ENCODE measurements at places on chromosomes 7 and 10.

DNA sequence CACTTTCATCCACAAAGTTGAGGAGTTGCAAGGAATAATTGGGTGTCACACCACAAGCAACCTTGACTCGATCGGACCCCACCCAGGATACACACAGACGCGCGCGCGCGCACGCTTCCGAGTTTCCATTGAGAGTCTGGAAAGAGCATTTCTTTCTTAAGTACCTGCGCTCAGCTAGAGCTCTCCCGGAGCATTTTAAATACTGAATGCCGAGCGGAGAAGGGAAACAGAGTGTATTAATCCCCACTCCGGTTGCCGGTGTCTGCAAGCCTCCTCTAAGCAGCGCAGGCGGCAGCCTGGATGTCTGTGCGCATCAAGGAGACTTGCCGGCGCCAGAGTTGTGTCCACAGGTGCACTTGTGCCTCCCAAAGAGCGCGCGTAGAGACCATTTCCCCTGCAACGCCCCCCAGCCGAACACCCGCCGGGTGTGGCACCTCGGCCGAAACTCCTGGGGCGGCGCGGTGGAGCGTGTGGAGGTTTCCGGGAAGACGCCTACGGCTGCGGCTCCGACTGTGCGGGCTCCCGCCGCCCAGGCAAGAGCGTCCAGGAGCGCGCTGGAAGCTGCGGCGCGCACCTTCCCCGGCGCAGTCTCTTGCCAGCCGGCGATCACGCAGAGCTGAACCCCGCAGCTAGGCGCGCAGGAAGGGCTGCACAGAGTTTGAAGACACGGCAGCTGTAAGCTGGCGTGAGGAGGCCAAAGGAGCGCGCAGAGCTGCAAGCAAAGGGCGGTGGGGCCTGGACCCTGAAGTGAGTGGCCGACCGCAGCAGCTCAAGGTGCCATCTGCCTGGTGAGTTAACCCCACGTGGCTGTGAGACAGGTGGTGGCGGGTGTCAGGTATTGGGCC, 1.1 kb upstream of the FEZF1 start:
- DNase-seq: no peak

GRCh38 chr10:34444223-34445183, 370.6 kb downstream of the PARD3 start:
- no peak for DNase-seq

- DNase-seq: peak; percentile 43
Observed at GRCh38 chr10:20858292-20859124, 38.6 kb downstream of the NEBL start.

- no peak for DNase-seq
Observed at GRCh38 chr10:10886861-10887531, 130.7 kb upstream of the CELF2 start.

- DNase-seq: no peak
Observed at GRCh38 chr7:5143106-5143505, 46.9 kb upstream of the WIPI2 start.

- no peak for DNase-seq
Observed at GRCh38 chr7:136392856-136393255, 415.7 kb upstream of the MTPN start.

- DNase-seq: no peak
Observed at GRCh38 chr10:63042256-63042655, 90.9 kb upstream of the NRBF2 start.

DNA sequence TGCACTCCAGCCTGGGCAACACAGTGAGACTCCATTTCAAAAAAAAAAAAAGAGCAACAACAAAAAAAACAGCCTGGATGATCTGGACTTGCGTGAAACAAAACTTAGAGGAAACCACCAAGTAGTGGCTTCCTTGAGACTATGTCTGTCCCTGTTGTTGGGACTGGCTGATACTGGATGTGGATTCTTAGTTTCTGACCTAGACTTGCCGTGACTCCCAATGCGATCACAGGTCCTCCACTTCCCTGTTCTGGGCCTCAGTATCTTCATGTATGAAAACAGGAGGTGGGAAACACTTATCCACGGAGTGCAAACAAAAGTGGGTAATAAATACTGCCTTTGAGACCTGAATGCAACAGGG, 125.7 kb downstream of the PRPF18 start:
- DNase-seq: no peak

DNA sequence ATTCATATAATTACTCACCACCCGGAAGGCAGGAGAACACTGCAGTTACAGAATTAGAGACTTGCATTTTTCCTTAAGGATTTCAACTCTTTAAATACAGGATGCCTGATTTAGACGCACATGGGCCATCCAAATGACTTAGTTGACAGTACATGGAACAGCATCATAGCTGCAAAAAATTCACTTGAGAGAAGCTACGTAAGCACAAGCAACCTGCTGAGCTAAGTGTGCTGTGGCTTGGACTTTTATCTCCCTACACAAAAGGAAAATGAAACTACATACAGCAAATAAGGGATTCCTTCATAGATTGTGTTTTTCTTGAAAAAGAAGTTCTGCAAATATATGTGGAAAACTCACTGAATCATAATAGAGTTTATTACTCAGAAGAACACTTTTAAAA, 152.6 kb downstream of the POU6F2 start:
- peak; percentile 9 for DNase-seq

- DNase-seq: no peak
Observed at GRCh38 chr10:4399556-4399955, 426.5 kb upstream of the AKR1E2 start.

DNA sequence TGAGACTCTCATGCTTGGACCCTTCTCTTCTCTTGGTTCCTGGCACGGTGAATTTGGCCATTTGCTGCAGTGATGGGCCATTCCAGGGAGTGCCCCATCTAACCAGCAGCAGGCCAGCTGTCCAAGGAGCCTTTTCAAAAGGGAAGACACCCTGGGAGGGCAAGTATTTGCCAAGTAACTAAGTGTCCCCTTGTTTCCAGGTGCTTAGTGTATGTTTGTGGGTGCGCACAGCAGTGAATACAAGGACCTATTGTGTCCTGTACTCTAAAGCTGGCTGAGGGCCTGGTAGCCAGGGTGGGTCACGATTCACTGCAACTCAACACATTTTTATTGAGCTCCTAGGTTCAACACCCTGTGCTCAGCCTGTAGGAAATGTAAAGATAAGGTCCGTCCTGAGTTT, 348.8 kb downstream of the RNLS start:
- DNase-seq: no peak

- DNase-seq: no peak
Observed at GRCh38 chr10:120838941-120839340, 12.2 kb upstream of the WDR11 start.

DNA sequence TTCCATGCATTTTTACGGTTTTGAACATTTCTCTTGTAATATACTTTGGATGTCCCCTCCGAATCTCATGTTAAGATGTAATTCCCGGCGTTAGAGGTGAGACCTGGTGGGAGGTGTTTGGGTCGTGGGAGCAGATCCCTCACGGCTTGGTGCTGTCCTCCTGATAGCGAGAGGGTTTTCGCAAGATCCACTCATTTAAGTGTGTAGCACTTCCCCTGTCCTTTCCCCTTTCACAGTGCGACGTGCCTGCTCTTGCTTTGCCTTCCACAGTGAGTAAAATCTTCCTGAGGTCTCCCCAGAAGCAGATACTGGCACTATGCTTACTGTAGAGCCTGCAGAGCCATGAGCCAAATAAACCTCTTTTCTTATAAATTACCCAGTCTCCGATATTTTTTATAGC, 6.6 kb downstream of the GPR141 start:
- DNase-seq: no peak

DNA sequence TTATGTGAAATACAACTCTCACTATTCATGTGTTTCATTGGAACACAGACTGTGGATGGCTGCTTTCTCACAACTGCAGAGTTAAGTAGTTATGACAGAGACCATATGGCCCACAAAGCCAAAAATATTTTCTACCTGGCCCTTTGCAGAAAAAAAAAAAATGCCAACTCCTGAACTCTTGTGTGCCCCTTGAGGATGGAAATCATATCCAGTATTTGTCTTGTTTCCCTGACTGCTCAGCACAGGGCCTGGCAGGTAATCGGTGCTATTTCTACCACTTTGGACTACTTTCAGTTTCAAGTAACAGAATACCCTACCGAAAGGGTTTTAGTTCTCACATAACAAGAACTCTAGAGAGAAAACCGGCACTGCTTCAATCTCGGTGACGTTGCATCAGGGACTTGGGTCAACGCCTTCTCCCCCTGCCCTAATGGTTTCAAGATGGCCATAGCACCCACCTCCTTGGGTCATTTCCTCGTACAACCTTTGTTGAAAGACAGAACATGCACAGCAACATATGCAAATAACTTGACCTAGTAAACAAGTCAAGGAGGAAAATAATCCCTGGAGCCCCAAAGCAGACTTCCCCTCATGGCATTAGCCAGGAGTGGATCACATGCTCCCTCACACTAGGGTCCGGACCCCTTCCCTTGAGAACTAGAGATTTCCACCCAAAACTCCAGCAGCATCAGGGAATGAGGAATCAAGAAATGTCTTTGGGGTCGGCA, 11.8 kb upstream of the GPNMB start:
- peak; percentile 49 for DNase-seq

- peak; percentile 90 for DNase-seq
Observed at GRCh38 chr10:96673318-96674099, 46.8 kb downstream of the PIK3AP1 start.

DNA sequence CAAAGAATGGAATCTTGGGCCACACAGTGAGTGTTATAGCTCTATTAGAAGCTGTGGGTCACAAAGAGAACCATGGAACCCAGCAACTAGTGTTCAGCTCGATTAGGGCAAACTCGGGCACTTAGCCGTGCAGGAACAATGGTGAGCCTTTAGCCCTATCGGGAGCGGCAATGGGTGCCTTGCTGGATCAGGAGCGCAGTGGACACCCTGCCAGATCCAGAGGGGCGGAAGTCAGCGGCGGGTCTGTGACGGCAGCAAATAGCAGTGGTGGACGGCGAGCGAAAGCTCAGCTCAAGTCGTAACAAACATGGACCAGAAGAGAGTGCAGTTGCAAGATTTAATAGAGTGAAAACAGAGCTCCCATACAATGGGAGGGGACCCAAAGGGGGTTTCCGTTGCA, 43.9 kb upstream of the NRG3 start:
- DNase-seq: no peak

DNA sequence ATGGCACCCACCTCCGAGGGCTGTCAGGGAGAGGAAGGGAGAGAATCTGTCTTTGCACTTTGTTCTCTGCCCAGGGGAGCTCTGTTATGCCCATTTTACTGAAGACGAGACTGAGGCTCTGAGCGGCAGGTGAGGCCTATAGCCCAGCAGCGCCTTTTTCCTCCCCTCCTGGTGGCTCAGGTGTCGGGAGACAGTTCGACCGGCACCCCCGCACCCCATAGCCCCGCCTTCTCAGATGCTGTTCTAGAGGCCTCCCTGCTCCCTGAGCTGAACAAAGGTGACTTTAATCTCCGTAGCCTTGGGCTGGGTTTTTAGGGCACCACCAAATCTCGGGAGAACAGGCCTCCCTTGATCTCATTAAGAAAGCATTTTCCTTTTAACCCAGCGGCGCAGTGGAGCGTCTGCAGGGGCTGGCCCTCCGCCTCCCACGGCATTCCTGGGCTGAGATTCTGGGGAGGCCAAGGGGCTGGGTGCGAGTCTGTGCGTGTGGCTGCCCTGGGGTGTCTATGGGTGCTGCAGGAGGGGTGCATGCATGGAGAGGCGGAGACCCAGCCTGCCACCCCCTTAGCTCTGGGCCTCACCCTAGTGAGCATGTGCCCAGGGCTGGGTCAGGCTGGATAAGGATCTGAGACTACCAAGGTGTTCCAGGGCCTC, 3.3 kb downstream of the LFNG start:
- DNase-seq: peak; percentile 79

- no peak for DNase-seq
Observed at GRCh38 chr7:53789741-53790140, 752.4 kb upstream of the VSTM2A start.

DNA sequence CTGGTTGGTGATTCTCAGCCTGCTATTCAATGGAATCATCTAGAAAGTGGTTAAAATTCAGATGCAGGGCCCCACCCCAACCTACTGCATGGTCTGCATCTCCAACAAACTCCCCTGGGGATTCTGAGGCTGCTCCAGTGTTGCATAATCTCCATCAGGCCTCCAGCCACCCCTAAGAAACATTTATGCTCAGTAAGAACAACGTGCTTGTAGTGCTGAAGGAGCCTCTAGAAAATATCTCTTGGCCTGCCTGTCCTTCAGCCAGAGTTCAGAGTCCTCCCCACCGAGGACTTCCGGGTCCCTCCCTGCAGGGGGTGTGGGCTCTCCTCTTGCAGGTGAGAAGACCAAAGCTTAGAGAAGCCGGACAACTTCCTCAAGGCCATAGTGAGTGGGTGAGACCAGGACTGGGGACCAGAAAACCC, 159.8 kb downstream of the SH3PXD2A start:
- no peak for DNase-seq

DNA sequence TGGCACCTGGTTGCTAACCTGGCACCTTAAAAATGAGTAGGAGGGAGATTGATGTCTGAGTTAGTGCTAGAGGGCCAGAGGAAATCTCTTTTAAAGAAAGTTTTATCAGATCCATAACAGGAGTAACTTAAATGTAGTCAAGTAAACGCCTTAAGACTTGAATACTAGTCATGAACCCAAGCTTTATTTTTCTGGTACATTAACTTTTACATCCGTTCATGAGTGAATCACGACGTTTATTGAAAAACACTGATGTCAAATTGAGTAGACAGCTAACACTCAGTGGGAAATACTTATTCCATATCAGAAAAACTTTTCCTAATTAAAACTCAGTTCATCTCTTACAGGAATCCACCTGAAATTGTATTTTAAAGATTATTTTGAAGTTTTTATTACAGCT, 6.9 kb upstream of the LAMB1 start:
- peak; percentile 93 for DNase-seq

- DNase-seq: no peak
Observed at GRCh38 chr7:76233538-76234281, 32.0 kb downstream of the SRRM3 start.

DNA sequence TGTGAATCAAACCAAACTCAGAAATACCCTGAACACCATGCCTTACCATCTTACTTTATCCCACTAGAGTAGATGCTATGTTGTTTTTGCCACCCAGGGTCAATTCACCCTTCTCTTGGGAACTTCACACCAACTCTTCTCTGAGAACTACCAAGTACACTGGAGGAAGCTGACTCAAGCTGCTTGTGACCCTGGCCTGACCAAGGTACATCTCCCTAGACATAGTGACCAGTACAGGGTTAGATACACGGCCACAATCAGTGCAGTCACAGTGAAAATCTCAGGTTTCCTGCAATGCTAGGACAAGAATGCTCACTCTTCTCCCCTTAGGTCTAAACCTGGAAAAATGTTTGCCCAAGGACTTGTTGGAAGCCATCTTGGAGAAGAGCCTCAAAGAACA, 31.8 kb downstream of the EZH2 start:
- DNase-seq: no peak

- DNase-seq: no peak
Observed at GRCh38 chr7:145698526-145699262, 417.9 kb upstream of the CNTNAP2 start.
